IPS DF 6.9 (cell line): ENCODE measurements at places on chromosomes 5 and 9.

- DNase-seq: no peak
Measured at GRCh38 chr9:133230093-133230492, 21.0 kb upstream of the OBP2B start.

GRCh38 chr9:124259158-124259808, 1.5 kb downstream of the NEK6 start:
- DNase-seq: no peak

DNA sequence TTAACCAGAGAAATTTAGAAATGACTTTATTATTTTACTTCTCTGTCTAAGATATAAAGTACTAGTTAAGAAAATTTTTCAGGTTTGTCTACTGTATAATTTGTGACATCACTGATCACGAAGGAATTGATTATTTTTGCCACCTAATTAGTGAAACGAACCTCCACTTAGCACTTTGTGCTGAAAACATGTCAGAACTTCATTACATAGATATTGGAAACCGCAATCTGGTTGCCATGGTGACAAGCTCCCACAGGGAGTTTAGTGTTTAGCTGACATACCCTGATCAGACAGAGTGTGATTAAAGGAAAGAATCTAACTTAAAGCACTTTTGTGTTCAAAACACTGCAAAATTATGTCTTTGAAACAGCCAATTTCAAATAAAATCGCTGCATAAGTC, 668.4 kb upstream of the CCNG1 start:
- no peak for DNase-seq

DNA sequence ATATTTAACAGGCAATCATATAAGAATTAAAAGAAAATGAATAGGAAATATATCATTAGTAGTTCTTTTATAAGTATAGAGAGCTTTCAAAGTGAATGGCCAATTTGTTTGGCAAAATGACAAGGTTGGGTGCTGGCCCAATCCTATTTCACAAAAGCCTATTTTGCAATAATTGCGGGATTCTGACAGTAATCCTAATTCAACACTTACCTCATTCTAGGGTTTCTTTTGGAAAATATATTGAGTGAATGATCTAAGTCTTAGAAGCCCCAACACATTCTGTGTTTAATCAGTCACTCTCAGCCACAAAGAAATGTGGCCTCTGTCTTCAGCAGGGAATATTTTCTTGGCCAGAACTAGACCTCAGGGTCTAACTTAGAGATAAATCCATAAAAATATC, 835.9 kb upstream of the ZNF608 start:
- no peak for DNase-seq

- DNase-seq: no peak
Measured at GRCh38 chr9:4890242-4890641, 94.8 kb upstream of the JAK2 start.

DNA sequence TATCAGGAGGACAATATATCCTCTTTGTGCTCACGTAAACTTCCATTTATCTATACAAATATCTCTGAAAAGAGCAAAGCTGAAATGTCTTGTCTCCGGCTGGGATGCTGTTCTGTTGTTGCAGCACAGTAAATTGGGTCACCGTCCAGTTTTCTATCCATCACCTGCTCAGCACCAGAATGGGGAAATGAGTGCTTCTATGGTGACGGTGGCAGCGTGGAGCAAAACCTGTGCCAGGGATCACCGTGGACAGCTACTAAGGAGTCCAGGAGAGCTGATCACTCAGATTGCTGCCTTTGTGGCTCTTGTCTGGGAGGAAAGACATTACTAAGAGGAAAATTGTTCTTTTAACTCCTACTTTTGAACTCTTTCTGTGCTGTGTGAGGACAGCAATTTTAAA, 531.6 kb downstream of the PSAT1 start:
- DNase-seq: no peak

GRCh38 chr5:18403141-18403540, 768.9 kb downstream of the TAF11L14 start:
- no peak for DNase-seq

DNA sequence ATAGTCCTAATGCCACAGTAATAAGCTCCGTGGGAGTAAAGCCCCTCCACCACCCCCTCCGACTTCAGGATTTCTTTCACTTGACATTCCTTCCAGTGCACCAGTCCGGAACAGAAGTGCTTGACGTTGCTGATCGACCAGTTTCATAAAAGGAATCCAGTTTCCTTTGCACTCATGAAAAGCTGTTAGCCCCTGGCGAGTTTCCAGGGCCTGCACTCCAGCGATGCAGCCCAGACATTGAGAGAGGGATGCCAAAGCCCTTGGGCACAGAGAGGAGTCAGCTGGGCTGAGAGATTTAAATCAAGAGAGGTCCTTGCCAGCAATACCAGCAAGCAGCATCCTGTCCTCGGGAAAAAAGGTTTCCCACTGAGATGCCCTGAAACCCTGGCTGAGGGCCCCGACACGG, 170.1 kb downstream of the GABBR2 start:
- DNase-seq: no peak

GRCh38 chr5:170405817-170406216, 16.6 kb upstream of the KCNMB1 start:
- no peak for DNase-seq

DNA sequence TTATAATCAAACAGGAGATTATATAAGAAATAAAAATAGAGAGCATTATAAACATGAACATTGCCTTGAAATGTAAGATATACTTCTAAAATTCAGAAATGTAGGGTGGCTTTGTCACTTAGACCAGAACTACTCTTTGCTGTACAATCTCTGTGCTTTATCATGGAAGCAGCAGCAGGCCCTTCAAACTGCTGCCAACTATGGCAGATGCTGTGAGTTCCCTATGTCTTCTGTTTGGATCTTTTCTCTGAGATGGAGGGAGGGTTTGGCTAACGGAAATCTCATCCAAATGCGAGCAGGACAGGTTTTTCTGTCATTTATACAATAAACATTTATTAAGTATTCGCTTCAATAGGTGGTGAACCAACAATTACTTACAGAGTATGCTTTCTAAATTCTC, 34.8 kb upstream of the RICTOR start:
- no peak for DNase-seq

DNA sequence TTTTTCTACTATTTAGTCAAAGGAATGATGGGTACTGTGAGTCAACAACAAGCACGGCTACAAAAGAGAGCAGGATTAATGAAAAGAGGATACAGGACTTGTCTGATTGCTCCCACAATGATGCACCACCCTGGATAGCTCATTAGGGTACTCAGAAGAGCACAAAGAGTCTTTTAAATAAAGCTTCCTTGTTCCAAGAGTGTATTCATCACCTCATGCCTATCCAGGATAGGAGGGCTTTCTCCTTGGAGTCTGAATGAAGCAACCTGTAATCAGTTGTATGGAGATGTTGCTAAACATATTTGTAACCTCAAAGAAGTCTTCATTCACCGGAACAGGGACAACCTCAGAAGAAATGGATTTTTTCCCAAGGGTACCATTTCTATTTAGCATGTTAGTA, 219.5 kb upstream of the TMEM161B start:
- DNase-seq: no peak

GRCh38 chr5:1495525-1495897, 28.2 kb downstream of the LPCAT1 start:
- DNase-seq: no peak

DNA sequence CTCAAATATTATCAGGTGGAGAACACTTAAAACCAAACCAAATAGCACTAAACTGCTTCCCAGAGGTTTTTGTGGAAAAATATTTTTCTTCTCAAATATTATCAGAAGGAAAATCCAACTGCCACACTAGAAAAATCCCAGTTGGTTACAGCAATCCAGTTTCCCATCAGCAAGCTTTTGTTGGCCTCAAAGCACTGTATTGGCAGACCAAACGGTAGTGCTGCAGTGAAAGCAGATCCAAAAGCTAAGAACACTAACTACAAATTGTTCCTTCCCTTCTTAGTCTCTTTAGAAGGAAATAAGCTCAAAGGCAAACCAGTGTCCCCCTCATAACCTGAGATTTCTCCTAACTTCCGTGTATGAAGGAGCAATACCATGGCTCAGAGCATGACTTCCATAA, 105.3 kb downstream of the TRIM36 start:
- DNase-seq: no peak

DNA sequence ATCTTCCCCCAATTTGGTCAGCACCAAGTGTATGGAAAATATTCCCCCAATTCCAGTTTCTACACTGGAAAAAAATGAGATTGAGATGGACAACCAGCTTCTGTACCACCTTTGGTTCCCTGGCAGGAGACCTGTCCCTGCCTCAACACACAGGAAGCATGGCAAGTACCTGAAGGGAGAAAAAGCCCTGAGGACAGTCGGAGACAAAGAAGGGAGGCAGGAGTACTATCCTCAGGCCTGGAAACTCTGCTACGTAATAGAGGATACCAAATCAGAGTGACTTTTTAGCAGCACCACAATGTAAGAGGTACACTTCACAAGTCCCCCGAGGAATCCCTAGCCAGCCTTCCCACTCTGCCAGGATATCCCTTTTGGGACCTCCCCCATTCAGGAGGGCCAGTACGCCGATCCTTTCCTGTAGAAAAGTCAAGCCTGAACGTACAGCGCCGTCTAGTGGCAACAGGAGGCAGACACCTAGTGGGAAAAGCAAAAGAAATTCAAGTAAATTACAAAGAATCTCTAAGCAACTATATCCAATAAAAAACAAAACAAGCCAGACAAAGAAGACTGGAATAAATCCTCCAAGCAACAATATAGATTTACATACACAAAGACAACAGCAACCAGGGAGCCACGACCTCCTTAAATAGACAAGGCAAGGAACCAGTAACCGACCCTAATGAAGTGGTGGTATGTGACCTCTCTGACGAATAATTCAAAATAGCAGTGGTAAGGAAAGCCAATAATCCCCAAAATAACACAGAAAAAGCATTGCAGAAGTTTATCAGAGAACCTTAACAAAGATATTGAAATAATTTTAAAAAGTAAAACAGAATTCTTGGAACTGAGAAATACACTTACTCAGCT, 63.3 kb upstream of the SLCO6A1 start:
- peak; percentile 45 for DNase-seq

DNA sequence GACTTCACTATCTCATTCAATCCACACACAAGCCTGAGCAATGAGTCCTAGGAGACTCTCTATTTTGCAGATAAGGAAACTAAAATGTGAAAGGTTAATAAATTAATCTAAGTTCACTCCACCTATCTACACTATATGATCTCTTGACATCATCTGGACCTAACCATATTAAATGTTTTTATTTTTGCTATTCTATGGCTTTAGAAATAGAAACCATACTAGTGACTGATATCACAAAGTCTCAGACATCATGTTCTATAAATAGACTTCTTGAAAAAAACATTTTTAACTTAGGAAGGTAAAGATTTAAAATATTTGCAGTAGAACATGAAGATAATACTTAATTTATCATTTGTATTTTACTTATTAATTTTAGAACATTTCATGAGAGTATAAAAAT, 9.4 kb upstream of the ADGRV1 start:
- DNase-seq: no peak

DNA sequence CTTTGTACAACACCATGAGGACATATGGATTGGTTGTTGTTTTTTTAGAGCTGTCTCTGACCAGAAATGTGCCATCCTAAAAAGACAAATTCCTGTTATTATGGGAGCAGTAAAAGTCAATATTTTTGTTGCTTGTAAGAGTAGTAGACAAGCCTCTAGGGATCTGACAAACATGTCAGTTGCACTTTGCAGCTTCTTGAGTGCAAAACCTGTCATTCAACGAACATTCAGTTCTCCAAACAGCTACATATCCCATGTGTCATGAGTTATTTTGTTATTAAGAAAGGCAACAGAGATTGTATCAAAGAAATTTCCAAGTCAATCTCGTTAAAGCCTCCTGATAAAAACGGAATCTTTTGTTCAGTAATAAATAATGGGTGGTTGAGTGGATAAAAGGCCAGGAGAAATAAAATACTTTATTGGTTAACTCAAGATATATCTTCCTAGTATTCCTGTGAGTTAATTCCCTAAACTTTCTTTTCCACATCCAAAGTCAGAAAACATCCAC, 18.1 kb downstream of the C5orf58 start:
- no peak for DNase-seq

- DNase-seq: no peak
Measured at GRCh38 chr5:175235251-175235960, 208.6 kb downstream of the DRD1 start.

DNA sequence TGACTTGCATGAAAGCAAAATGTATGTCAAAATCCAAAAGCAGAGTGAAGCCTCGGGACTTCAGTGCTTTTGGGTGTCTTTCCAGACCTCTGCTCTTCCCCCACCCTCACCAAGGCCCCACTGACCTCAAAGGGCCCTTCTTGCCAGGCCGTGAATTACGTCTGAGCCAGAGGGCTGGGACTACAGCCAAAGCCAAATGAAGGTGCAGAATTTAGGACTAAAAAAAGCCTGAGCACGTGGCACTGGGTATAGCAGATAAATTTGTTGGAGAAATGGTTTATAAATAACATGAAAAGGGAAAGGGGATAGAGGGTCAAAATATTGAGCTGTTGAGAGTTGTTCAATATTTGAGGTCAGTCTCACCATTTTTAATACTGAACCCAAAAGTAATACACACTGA, 163.4 kb downstream of the GHR start:
- no peak for DNase-seq

GRCh38 chr5:14251733-14252132, 108.6 kb downstream of the TRIO start:
- no peak for DNase-seq

DNA sequence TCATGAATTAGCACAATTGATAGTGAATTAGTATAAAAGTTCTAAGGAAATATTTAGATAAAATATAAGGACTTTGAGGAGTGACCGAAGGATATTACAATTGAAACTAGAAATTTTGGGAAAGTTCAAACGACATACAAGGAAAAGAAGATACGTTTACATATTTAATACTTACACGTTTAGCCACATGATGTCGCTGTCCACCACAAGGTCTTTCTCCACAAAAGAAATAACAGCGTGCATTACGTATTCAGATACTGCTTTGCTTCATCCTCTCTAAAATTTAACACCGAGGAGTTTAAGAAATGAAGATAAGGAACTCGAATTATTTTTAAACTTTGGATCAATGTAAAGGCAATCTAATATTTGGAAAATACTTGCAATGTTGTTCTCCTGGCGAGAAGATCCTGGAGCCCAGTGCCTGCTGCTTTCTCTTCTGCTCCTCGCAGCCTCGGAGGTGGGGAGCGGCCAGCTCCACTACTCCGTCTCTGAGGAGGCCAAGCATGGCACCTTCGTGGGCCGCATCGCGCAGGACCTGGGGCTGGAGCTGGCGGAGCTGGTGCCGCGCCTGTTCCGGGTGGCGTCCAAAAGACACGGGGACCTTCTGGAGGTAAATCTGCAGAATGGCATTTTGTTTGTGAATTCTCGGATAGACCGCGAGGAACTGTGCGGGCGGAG, at the start of gene PCDHA3:
PCDHA3 (plus strand) TSS at position 242 of the 678 bp plus-strand sequence.
- DNase-seq: no peak

- DNase-seq: no peak
Measured at GRCh38 chr5:152527358-152528052, 122.4 kb upstream of the NMUR2 start.

DNA sequence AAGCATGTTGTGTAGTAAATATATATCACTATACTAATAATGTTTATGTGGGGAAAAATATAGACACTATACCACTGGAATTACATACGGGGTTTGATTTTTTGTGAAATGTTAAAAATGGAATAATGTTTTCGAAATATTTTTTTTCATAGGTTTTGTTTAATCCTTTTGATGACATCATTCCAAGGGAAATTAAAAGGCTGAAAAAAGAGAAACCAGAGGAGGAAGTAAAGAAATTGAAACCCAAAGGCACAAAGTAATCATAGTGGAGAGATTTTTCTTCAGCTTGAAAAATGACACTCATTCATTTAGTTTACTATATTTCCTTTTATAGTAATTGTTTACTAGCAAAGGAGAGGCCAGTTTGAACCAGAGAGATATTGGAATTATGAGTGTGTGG, 17.6 kb downstream of the CWC27 start:
- no peak for DNase-seq
